ENCODE measurements at places on chromosomes 1 and 21. TPM values are rescaled to one million over a fixed set of nuclear protein-coding genes. Genes with fewer than 3 reads are reported as not detected.

PRPF38B gene
- total RNA-seq = 7.2 TPM

DIPK1A gene
- total RNA-seq = 13.2 TPM

PCP4 gene
- not detected for total RNA-seq

ANGPTL3 gene
- total RNA-seq = not detected

NTMT2 gene
- not detected for total RNA-seq

Data from airway epithelial cell (primary cell).